Activated T-helper 9 cell treated with anti-CD3 and anti-CD28 coated beads, Interleukin-2, amount 50 U/mL, for 16 hours (primary cell): ENCODE measurements at places on chromosomes 2 and 18.

DNA sequence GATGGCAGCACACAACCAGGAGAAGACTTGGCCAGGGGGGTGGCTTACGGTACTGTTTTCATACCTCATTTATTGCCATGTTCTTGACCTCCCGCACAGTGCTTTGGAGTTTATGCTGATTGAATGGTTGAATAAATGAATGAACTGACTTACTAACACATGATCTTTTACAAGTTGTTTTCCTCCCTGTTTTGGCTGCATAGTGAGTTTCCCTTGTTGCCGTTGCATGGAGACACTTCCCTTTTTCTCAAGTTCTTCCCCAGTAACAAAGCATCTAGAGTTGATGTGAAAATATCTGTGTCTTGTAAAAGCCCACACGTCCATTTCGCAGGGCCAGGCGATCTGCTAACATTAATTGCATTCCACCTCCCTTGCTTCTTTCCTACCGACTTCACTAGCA lies 35.7 kb upstream of the RAB1A start:
- DNase-seq = no peak

- DNase-seq = no peak
Observed at GRCh38 chr2:63218800-63219526, 168.3 kb downstream of the OTX1 start.

GRCh38 chr2:119028327-119029174 lies 86.6 kb downstream of the MARCO start:
- DNase-seq = no peak

- no peak for DNase-seq
Observed at GRCh38 chr2:168730344-168730743, 72.1 kb upstream of the NOSTRIN start.

DNA sequence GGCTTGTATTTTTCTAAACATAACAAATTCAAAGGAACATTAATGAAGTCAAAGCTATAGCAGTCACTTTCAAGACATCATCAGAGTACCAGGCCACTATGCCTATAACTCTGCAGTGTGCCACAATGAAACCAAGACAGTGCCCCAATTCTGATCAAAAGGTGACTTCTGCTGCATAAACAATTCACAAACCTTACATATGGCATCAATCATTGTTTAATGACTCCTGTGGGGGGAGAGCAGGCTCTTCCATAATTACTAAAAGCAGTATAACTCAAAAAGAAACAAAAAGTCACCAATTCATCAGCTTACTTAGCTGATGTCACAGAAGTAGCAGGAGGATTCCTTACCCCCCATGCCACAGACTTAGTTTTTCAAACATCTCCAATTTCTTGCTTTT lies 15.5 kb downstream of the LPIN2 start:
- no peak for DNase-seq

GRCh38 chr2:222707689-222708273 lies 36.3 kb downstream of the MOGAT1 start:
- DNase-seq = no peak

DNA sequence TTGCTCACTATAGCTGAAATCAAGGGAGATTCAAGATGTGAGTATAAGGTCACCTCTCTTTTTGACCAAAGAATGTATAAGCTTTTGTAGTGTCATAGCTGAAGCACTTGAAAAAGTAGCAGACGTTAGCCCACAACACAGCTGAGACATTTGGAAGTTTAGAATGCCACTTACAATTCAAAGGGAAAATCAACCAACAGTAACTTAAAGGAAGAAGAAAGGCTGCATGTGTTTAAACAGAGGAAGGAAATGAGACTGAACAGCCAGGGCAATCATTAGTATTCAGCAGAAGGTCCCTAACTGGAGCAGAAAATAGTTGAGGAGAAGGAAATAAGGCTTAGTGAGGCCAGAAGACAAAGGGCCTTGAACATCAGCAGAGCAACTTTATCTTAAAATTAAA lies 23.5 kb upstream of the SCG2 start:
- DNase-seq = no peak

DNA sequence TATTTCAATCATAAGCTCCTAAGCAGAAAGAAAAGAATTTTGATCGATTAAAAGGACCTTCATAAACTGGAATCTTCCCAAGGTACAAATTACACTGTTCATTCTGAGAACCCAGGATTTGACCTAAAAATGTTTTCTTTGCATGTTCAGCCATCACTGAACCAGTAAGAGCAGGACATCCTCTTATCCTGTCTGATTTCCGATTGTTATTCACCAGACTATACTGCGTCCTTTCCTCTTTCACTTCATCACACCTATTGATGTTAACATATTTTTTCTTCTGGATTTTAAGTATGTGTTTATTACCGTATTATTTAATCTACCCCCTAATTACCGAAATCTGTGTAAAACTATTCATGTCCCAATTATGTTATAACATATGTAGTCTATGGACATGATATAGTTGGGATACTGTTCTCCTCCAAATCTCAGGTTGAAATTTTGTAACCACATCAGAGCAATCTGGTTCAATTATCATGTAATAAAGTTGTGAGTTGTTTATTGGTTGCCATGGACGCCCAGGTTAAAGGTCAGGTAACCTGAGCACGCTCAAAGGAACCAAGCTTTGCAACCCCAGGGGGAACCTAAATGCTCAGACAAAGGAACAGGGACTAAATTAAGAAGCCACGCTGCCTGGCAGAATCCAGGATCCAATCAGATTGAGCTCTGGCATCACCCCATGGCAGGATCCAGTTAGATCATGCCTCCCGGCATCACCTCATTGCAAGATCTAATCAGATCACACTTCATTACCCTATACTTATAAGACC lies 11.6 kb upstream of the TBC1D8 start:
- no peak for DNase-seq

DNA sequence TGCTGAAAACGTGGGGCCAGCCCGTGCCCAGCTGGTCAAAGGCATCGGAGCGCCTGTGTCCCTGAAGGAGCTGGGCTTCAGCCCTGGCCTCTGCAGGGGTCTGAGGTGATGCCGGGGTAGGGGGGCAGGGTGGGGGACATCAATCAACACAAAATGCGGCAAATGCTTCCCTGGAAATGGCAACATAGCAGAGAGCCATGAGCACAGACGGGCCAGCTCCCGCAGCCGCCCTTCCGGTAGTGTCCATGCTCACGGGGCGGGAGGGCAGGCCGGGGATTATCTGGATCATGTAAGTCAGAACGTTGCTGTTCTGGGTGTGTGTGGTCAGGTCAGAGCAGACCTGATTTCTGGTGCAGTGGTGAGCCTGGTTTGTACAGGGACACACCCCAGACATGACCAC lies 56.5 kb upstream of the TWIST2 start:
- no peak for DNase-seq

- DNase-seq = no peak
Observed at GRCh38 chr2:112454586-112454985, 21.1 kb upstream of the RGPD8 start.

DNA sequence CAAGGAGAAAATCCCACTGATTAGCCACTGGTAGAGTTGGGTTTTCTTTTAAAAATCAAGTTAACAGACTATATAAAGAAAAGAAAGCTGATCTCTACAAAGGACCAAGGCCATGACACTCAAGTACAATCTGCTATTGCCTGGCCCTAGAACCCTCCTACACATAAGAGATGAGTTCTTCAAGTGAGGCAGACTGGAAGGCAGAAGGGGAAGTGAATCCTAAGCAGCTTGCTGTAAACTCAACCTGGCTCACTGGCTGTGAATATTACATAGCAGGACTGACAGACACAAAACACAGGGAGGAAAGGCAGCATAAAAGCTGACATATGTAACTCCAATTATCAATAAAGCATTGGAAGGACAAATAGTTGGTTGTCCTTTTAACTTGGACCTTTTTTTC lies 65.4 kb downstream of the TRIP12 start:
- DNase-seq = no peak

DNA sequence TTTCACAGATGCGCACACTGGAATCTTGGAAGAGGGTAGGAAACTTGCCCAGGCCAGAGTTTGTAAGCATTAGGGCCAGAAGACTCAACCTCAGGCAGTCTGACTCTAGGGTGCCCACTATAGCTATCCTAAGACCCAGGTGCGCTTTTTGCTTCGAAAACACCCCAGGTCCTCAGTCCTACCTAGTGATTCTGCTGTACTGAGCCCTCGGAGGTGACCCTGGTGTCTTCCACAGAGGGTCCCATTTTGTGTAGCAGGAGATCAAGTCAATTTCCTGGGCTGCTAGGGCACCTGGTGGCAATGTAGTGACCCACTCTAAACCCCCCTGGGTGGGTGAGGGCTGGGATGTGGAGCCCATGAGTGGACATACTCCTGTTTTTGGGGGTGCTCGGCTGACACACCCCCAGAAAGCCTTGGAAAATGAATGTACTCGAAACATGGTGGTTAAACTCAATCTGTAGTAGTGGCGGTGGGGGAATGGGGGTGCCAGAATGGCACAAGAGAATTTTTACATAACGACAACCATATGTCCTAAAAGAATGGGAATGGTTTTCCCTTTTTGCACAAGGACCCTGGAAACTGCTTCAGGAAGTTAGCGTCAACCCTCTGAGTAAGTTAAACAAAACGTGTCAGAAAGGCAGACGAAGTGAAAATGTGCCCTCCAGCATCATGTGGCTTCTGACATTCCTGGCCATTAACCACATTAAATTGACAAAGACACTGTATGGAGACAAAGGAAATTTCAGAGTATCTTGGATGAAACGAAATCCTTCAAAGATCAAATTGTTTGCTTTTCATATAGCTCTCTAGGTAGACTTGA lies 218.0 kb upstream of the COPS8 start:
- DNase-seq = no peak

DNA sequence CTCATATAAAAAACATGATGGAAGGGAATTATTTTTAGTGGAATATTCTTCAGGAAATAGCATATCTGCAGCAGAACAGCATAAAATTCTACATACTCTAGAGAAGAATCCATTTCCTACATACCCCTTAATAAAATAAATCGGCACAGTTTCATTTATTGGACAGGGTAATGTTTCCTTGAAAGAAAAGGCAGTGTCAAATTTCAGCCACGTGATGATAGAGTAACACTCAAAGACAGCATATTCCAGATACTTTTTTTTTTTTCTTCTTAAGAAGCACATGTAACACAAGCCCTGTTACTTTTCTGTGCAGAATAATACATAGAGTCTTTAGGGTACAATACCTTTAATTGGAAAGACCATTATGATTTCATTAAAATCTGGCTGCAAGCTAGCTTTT lies 204.4 kb downstream of the SRBD1 start:
- no peak for DNase-seq

GRCh38 chr2:54523324-54523959 lies 67.3 kb downstream of the SPTBN1 start:
- DNase-seq = no peak

GRCh38 chr18:74513883-74514205 lies 17.7 kb downstream of the CNDP2 start:
- no peak for DNase-seq

GRCh38 chr18:74063023-74063422 lies 84.6 kb downstream of the FBXO15 start:
- no peak for DNase-seq

- no peak for DNase-seq
Observed at GRCh38 chr2:72212486-72212855, 64.8 kb upstream of the CYP26B1 start.

DNA sequence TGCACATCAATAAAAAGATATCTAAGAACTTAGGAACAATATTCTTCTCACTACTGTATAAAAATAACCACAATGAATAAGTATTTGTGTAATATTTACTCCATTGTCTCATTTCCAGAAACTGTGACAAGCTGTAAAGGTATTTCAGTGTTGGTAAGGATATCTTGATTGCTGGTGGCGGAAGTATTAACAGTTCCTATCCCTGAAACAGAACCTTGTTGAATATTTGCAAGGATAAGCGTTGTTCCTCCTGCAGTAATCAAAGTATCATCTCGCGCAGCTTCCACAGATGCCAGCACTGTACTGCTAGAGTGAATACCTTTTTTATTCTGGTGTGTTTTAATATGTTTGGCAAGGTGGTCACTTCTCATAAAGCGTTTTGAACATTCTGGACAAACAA lies 55.3 kb downstream of the SP3 start:
- no peak for DNase-seq

- no peak for DNase-seq
Observed at GRCh38 chr2:119190321-119191111, 32.0 kb upstream of the C1QL2 start.

GRCh38 chr2:18987592-18988073 lies 370.8 kb downstream of the OSR1 start:
- no peak for DNase-seq

DNA sequence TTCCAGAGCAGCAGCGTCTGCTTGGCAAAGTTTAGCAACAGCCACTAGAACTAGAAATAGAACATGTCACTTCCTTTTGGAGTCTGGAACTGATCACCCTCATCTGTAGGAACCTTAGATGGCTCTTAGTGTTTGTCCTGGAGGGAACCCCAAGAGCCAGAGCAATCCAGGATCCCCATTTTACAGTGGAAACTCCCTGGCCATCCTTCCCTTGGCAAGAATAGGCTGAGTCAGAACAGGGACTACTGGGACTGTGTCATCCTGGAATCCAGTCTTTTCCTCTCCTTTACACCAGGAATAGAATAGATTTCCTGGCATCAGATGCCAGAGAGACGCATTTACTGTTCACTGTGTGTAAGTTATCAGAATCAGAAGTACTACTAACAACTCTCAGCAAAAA lies 33.2 kb upstream of the GRHL1 start:
- no peak for DNase-seq

GRCh38 chr2:215880970-215881369 lies 132.4 kb downstream of the MREG start:
- no peak for DNase-seq

- DNase-seq = no peak
Observed at GRCh38 chr2:38652431-38653273, 13.3 kb upstream of the GALM start.

DNA sequence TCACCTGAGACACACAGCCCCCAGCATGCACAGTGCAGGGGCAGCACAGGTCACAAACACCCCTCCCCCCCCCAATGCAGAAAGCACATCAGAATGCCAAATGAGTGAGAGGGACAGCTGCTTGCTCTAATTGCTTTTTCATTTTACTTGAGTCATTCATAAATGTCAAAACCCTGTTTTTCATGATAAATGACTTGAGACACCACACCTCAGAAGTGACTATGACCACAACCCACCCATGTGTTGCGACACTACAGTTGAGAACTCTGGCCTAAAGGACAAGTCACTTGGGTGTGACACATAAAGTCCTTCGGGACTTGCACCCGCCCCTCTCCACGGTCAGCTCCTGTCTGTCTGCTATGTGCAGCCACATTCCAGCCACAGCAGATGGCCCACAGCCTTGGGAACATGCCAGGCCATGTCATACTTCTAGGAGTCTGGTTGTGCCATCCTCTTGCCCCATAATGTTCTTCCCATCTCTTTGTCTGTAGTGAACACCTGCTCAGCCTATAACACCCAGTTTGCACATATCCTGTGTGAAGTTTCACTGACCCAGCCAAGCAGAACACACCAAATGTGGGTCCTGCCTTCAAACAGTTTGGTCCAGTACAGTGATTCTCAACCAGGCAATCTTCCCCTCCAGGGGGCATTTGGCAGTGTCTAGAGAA lies 30.2 kb upstream of the RIOK3 start:
- DNase-seq = no peak

GRCh38 chr2:228786901-228787300 lies 484.2 kb downstream of the PID1 start:
- DNase-seq = no peak
